ENCODE measurements at places on chromosomes 1 and 21.

DNA sequence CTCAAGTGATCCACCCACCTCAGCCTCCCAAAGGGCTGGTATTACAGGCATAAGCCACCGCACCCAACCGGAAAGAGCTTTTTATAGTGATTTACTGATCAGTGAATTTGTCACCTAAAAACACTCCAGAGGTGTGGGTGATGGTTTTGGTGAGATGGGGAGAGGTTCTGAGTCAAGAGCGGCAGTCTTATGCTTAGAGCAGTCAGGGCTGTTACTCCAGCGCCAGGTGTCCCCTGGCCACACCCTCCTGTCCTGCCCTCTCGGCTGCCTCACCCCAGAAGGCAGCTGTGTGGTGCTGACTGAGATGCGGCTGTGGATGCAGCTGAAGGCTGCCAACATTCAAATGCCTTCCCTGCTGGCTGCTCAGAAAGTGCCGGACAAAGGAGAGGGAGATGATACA is 94.5 kb upstream of the LPGAT1 start:
- DNase-seq, result no peak

DNA sequence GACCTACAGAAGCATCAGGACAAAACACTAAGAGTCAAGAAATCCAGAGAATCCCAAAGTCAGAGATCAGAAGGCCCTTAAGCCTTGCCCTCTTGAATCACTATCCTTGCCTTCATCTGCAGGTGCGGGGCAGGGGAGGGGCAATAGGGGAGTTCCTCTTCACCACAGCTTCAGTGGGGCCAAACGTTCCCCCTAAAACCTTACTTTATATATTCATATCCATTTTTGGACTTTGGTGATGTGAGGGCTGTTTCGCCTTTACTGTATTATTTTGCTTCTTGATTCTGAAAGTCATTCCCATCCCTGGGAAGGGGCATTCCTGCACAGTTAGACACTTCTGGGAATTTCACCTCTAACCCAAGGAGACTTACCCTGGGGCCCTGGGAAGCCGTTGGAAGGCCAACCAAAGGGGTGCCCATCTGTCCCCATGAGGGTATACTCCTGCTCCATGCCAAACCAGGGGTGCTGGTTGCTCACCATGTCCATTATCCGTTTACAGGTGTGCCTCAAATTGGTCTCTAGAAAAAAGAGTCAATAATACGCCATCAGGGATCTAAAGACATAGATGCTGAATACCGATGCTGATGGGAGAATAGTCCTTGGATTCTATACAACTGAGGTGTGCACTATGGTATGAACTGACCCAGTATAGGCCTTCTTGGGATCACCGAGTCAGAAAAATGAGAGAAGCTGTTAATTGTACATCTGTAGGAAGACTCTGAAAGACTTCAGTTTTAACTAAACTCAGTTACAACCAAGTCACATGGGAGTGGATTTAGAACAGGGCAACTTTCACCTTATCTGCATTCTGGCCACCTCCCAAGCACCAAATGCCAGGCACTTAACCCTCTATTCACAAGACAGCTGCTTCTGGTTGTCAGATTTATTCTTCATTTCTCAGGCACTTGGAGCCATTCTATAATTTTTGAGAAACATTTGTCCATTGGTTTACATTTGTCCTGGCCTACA is 5.4 kb downstream of the GLUL start:
- no peak for DNase-seq

DNA sequence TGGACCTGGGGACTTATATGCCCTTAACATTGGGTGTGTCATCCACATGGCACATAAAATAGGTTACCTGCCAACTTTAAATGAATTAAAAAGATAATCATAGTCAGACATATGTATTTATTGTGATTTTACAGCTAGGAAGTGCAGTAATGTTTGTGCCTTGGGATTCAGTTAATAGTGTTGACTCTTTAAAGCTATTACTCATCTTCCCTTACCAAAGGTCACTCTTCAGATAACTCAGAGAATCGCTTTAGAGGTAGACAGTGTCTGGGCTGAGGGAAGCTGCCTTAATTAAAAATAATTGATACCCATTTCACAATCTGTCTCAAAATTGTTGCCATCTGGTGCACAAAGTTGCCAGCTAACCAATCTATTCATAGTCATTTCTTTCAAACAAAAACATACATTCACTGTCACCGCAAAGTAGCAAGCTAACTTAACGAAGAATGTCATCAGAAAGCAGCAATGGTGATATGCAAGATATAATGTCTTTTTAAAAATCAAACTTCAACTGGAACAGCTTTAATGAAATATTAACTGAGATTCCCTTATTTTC is 3.0 kb upstream of the KRTAP15-1 start:
- no peak for DNase-seq

DNA sequence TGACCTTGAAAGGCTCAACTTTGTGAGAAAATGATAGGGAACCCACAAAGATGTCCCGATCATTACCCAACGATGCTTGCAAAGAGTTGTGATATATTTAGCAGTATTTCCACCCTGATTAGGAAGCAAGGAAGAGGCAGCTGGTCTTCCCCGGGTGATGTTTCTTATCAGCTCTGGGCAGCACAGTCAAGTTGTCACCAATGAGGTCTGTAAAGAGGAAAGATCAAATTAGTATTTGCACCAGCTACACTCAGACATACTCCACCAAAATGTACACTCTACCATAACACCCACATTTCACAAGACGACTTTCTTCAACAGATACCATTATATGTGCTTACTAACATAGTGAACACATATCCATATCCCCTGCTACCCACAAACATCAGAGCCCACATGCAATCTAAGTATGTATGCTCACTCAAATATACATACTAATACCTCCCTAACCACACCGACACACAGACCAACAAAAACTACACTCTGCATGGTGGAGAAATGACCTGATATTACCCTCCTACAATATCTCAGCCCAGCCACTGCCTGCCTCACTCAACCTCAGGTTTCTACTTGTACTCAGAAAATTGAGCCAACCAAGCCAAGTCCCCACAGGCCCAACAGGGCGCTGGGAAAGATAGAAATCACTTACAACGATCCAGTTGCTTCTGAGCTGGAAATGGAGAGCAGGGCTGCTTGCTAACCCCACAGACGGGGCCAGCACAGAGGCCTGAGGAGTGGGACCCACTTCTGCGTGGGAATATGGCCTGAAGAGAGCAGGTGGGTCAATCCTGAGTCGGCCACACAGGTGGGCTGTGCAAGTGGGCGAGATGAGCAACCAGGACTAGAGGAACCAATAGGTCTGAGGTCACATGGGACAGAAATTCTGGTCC is 4.6 kb upstream of the BTG2 start:
- no peak for DNase-seq

DNA sequence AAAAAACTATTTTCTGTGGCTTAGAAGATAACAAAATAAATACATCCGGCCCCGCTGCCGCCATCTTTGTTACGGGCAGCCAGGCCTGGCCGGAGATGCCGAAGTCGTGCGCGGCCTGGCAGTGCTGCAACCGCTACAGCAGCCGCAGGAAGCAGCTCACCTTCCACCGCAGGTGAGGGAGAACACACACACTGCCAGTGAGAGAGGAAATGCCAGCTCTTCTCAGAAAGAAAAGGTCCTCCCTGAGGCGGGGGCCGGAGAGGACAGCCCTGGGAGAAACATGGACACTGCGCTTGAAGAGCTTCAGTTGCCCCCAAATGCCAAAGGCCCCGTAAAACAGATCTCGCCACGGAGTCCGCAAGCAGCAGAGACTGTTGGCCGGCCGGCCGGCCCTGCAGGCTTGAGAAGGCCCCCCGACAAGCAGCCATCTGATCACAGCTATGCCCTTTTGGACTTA is 323.2 kb downstream of the AMY1C start:
- no peak for DNase-seq

DNA sequence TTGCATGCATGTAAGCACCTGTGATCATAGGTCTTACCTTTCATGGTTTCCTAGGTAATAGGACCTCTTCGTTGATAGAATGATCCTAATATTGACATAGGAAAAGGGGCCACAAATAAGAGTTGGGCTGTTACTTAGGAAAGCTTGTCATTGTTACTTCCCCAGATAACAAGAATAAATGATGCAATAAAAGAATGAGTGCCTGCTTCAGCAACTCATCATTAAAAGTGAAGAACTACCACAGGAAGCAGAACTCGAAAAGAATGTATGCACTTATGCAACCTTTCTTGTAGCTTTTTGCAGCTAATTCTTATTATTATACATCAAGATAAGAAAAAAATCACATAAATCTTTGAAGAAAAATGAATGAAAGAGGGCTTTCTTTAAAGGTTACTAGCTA is 548.6 kb downstream of the LTN1 start:
- DNase-seq, result no peak

DNA sequence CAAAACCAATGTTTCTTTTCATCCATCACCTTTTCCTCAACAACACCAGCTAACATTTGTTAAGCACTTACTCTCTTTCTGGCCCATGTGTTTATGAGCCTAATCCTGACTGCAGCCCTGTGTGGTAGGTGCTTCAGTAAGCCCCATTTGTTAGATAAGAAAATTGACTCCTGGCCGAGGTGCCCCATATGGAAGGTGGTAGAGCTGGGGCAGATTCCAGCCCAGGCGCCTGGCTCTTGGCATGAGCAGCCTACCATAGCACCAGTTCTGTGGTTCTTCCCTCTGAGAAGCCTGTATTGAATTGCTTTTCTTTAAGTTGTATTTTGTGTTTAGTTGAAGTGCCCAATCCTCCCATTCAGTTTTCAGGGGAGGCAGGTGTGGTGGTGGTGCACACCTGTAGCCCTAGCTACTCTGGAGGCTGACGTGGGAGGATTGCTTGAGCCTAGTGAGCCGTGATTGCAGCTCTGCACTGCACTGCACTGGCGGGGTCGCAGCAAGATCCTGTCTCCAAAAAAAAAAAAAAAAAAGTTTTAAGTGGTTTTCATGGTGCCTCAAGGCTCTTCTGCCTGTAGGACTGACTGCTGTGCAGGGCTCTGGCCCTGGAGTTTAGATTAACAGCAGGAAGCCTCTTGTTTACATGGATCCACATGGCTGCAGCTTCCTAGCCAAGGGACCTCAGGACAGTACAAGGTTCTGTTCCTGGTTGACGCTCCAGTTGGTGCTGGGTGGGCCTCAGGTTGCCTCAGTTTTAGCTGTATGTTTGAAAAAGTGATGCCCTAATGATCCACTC is 125.9 kb downstream of the MRPS6 start:
- DNase-seq, result no peak

- DNase-seq, result no peak
These were observed 33.9 kb downstream of the DDR2 start for GRCh38 chr1:162666006-162666645.

DNA sequence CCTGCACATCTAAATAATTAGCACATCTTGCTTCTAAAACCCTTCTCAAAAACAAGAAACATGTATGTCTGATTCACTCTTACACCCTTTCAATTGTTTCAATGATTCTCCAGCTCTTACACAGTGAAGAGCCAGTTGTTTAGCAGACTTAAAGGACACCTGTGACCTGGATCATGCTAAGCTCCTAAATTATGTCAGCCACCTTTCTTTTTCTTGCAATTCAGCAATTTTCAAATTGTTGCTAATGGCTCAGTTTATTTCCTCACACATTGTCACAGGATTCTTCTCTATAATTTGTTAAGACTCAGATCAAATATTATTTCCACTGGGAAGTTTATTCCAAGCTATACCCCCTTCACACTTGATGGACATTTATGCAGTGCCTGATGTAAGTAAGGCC is 413.2 kb downstream of the PLA2G4A start:
- DNase-seq, result no peak

GRCh38 chr1:170149241-170149640 is 3.5 kb downstream of the NTMT2 start:
- no peak for DNase-seq

DNA sequence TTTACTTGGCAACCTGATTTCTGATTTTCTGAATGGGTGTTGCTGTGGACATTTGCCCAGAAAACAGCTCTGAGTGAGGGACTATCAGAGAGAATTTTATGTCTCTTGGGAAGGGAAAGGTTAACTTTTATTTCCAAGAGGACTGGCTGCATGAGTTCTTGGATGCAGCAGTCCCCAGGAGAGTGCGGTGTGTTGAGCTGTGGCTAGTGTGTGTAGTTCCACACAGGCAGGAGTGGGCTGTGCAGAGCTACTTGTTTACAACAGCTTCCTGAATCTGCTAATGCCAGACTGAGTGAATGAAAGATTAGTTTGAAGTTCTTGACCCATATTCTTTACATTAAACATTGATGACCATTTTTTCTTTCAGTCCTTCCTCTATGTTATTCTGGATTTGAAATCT is 41.0 kb upstream of the APOBEC4 start:
- DNase-seq, result no peak

GRCh38 chr1:30299393-30299792 is 424.0 kb downstream of the MATN1 start:
- no peak for DNase-seq

DNA sequence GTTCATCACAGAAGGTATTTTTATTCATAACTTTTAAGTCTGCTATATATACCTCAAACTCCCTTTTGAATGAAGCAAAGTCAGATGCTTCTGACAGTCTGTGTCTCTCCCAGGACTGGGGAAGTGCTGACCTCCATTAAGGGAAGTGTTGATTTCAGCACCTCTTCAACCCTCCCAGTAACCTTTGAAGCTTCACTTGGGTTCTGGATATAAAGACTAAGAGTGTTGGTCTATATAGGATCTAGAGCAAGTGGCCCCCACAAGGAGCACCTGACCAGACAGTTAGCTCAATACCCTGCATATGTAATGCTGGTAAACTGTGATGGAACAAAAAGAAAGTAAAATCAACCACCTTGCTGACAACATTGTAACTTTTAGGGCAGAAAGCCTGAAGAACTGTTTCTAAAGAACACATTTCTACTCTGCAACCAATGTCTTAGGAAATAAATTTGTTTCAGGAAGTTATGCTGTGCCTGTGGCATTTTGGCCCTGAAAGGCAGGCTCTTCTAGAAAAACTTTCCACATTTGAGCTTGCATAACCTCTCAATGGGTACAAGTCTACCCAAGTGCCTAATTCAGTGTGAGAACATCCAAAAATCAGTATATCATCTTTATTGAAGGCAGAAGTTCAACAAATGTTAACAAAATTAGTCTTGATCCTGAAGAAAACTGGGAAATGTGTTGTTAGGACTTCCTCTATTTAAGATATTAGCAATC is 865 bp upstream of the PTPN22 start:
- DNase-seq, result no peak

GRCh38 chr1:83632906-83633305 is 366.0 kb downstream of the TTLL7 start:
- no peak for DNase-seq

DNA sequence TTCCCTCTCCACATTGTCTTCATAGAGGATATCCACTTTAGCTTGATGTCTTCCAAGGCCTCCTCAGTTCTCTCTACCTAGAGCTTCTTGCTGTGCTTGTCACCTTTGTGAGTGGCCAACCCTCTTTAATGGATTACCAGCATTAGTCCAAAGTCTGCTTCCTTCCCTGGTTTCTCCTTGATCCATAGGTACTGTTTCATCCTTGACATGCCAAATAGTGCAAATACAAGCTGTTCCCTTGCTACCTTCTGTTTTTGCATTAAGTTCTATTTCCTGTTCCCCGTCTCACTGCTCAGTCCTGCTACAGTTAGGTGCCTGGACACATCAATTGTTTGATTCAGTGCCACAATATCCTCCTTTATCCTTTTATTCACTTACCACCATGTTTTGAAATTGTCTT is 19.2 kb downstream of the MAST2 start:
- no peak for DNase-seq

Measured in T-helper 22 cell (primary cell).